ENCODE measurements at places on chromosomes 11 and 22.

DNA sequence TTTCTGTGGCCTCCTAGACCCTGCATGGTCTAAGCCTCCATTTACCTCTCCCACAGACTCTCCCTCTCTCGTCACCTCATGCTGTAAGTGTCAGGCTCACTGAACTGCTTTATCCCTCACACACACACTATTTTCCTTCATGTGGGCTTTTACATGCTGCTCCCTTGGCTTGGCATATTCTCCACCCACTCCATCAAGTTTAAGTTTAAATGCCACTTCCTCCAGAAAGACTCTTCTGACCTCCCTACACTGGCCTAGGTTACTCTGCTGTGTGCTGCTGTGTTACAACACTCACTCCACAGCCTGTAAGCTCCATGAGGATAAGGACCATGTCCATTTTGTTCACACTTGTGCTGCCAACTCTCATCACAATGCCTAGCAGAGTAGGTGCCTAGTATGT lies 2.5 kb downstream of the DCHS1 start:
- no peak for DNase-seq

GRCh38 chr22:19871845-19872778 lies 17.4 kb upstream of the GNB1L start:
- DNase-seq, result no peak

DNA sequence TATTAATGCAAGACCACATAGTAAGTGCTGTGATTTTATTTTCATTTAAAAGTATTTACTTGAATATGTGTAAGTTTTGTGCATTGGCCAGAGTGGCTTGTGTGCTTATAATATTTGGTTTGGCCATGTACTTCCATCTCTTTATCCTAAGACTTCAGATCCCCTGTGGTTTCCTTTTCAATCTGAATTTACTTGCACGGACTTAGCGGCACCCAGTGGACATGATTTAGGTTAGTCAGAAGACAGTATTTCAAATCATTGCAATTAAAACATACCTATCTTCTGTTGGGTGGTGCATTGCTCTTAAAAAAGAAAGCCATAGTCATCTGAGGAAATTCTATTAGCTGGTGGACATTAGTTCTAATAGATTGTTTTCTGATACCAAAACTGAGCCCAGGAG lies 30.7 kb downstream of the PIWIL4 start:
- no peak for DNase-seq

DNA sequence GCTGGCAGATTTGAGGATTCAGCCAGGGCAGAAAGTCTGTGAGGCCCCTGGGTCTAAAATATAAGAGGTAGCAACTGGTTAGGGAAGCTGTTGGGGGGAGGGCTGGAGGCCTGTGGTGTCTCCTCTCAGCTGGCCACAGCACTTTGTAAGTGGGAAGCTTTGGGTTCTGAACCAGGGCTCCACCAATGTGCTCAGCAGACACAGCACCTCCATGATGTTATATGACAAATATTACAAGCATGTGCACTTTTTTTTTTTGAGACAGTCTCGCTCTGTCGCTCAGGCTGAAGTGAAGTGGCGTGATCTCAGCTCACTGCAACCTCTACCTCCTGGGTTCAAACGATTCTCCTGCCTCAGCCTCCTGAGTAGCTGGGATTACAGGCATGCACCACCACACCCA lies 8.0 kb downstream of the ARHGAP1 start:
- DNase-seq, result no peak

DNA sequence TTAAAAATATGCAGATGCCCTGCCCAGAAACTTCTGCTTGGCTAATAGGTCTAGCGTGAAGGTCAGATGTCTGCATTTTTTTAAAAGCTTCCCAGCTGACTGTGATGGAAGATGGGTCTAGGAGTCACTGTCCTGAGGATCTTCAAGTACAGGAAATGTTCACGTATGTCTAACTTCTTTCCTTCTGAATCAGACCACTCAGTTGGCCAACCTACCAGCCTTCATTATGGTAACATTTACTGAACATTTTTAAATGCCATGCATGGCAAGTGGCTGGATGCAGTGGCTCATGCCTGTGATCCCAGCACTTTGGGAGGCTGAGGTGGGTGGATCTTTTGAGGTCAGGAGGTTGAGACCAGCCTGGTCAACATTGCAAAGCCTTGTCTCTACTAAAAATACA lies 1.1 kb upstream of the PRG2 start:
- no peak for DNase-seq

- no peak for DNase-seq
Observed at GRCh38 chr11:68683121-68683520, 1.2 kb upstream of the GAL start.

DNA sequence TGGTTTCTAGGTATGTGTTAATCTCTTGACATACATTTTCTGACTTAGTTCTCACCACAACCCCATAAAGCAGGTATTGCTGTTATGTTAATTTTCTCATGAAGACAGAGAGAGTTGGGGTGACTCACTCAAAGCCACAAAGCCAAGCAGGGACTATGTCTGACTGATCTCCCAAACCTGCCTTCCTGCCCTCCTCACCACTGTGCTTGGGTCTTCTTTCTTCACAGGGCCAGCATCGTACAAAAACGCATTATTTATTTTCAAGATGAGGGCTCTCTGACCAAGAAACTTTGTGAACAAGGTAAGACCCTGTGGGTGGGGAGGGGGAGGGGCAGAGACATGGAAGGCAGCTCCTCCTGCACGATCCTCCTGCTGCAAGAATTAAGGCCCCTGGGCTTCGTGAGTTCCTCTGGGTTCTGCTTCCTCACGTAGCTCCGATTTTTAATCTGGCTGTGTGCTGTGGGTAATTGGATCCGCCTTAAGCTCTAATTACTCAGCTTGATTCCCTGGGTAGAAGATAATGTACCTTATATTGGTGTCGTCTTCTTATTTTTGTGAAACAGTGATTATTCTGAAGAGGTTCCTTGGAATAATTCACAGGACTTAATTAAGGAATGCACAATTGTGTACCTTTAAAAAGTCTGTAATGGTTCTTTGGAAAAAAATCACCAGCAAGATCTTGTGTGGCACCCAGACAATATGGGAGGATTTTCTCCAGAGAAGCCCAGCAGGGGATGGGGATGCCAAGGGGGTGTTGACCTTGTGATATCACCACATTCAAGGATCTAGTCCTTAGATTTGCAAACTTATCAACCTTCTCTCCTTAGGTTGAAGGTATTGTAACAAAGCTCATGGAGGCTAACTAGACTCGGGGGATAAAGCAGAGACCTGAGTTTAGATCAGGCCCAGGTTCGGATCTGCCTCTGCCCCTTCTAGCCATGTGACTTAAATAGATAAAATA lies 112.9 kb downstream of the SPON1 start:
- DNase-seq, result no peak

Data from Right ventricle myocardium superior (tissue), 1 donor.